Osteoblast (primary cell): ENCODE measurements at places on chromosomes 1 and 21. TPM values are rescaled to one million over a fixed set of nuclear protein-coding genes. Genes with fewer than 3 reads are reported as not detected.

CFAP74 gene
- not detected in 2 replicates for total RNA-seq

- H3K36me3 ChIP-seq: no peaks in the 10 kb centered on the region
- peaks cover 11% of the 10 kb centered on the region for H3K4me1 ChIP-seq
- peak overlapping the region; percentile 24 for H3K27ac ChIP-seq
- H3K27me3 ChIP-seq: no peaks in the 10 kb centered on the region
Observed at GRCh38 chr1:173341307-173341706, 134.2 kb upstream of the TNFSF4 start.

- H3K4me3 ChIP-seq: peak overlapping the region; percentile 94
- H3K27me3 ChIP-seq: no peaks in the 10 kb centered on the region
- H3K4me1 ChIP-seq: peaks cover 14% of the 10 kb centered on the region
- no peak for DNase-seq
- H3K36me3 ChIP-seq: no peaks in the 10 kb centered on the region
Observed at GRCh38 chr1:193060406-193060805, 994 bp downstream of the RO60 start.

GRCh38 chr21:46119637-46120271 lies 21.8 kb downstream of the COL6A2 start:
- peak; percentile 76 for DNase-seq
- H3K36me3 ChIP-seq: peaks cover 95% of the 10 kb centered on the region
- no peaks in the 10 kb centered on the region for H3K27me3 ChIP-seq
- H3K4me3 ChIP-seq: no peak overlapping the region

DNA sequence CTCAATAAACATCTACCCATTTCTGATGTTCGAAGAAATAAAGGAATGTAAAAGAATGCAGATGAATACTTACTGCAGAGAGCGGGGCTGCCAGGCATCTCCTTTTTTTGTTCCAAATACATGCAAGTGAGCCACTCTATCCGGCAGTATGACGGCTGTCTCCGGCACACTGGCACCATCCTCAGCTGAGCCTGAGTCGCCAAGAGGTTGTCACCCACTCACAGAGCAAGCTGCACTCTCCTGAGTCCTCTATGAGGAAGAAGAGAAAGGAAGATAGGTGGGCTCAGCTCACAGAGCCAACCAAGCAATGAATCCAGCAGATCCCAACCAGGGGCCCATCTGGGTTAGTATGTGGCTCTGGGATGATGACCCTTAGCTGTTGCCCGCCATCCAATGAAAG lies 65.3 kb downstream of the CD46 start:
- no peak overlapping the region for H3K27ac ChIP-seq
- peaks cover 28% of the 10 kb centered on the region for H3K36me3 ChIP-seq
- H3K4me3 ChIP-seq: no peak overlapping the region
- no peak for DNase-seq
- peaks cover 24% of the 10 kb centered on the region for H3K4me1 ChIP-seq

- H3K4me3 ChIP-seq: no peak overlapping the region
- no peaks in the 10 kb centered on the region for H3K27me3 ChIP-seq
- H3K36me3 ChIP-seq: peaks cover 6% of the 10 kb centered on the region
- H3K4me1 ChIP-seq: peaks cover 17% of the 10 kb centered on the region
- no peak for DNase-seq
- H3K27ac ChIP-seq: no peak overlapping the region
Observed at GRCh38 chr1:230127105-230128054, 60.3 kb downstream of the GALNT2 start.

- peaks cover 31% of the 10 kb centered on the region for H3K4me1 ChIP-seq
- H3K27me3 ChIP-seq: no peaks in the 10 kb centered on the region
- peaks cover 64% of the 10 kb centered on the region for H3K36me3 ChIP-seq
- peak overlapping the region; percentile 90 for H3K27ac ChIP-seq
Observed at GRCh38 chr1:28509705-28510272, 3.9 kb downstream of the RCC1 start.
